Head of caudate nucleus (tissue), 42 donors: ENCODE measurements at places on chromosomes 4 and X.

- no peak for DNase-seq
These were observed 16.1 kb upstream of the TASL start for GRCh38 chrX:30593440-30594200.

GRCh38 chr4:10085828-10086505 lies 30.6 kb downstream of the WDR1 start:
- DNase-seq = no peak

GRCh38 chr4:137452799-137453198 lies 79.5 kb downstream of the PCDH18 start:
- DNase-seq = no peak

DNA sequence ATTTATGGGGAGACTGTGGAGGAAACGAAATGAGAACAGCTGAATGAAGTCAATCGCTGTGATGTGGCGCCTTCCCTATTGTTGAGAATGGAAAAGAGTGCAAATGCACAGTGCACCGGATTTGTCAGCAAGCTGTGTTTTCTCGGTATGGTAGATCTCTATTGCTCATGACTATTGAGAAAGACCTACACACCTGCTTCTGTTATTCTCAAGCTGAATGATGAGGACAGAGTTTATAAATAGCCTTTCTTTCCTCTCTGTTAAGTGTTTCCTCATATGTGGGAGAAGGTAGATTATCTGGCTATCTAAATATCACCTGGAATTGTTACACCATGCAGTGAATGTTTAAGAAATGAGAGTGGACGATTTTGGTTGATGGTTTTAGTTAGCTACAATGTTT lies 650.7 kb downstream of the IL1RAPL1 start:
- no peak for DNase-seq

DNA sequence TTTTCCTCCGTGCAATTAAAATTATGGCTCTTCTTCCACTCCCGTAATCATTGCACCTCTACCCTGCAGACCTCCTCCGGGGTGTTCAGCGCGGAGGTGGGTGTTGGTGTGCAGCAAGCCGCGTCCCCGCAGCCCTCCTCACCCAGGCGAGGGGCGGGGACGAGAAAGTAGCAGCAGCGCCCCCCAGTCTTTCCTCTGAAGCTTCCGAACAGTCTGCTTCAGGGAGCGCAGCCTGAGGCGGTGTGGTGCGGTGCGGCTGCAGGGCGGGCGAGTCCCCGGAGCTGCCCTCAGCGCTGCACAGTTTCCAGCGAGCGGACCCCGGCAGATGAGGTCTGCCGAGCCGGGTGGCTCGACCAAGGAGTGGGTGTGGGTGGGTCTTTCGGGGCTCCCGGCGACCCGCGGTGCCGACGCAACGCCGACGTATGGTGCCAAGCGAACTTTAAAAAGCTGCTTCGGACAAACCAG lies at the start of gene FRAS1:
TSS of gene FRAS1 (plus strand) at position 189 of the 465 bp plus-strand sequence. CDS start 687 bp downstream, outside the sequence.
- peak; percentile 74 for DNase-seq

GRCh38 chrX:39720945-39721344 lies 376.8 kb downstream of the BCOR start:
- DNase-seq = no peak

- DNase-seq = no peak
These were observed 1604.2 kb downstream of the STIM2 start for GRCh38 chr4:28464823-28465222.

- DNase-seq = peak; percentile 48
These were observed 10.0 kb downstream of the QRFPR start for GRCh38 chr4:121370729-121371325.

- no peak for DNase-seq
These were observed 278.9 kb upstream of the MAGEC2 start for GRCh38 chrX:142483965-142484364.
